ENCODE measurements at places on chromosomes 2 and 18.

DNA sequence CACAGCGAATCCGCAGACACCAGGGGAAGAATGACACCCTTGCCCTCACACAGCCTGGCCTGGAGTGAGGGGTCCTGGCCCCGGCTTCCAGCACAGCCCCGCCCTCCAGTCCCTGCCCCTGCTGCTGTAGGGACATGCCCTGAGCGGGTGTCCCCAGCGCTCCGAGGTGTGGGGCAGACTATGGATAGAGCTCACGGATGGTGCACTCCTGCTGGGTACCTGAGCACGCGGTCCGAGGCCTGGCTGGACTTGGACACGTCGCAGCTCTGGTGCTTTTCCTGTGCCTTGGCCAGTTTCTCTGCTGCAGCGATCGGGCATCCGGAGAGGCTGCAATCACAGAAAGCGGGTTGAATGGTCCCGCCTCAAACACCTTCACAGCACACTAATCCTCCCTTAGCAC lies 165.7 kb upstream of the PXDN start:
- DNase-seq = no peak

- DNase-seq = peak; percentile 87
These were observed 111.6 kb downstream of the AGAP1 start for GRCh38 chr2:235605312-235606003.

DNA sequence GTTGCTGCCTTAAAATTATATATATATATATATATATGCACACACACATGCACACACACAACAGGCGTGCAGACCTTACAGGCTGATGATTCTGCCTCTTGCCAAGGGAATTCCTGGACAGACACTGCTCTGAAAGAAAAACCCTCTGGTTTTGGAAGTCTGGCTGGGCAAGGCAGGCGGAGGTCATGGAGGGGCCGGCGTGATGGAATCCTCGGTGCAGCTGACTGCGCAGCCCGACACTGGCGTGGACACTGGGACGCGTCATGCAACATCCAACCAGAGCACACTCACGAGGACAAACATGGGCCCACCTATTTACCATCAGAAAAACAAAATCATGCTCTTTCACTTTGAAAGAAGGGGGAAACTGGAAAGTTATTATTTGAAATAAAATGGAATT lies 235.3 kb downstream of the ZNF516 start:
- no peak for DNase-seq

- no peak for DNase-seq
These were observed 8.5 kb upstream of the DAW1 start for GRCh38 chr2:227862741-227863588.

GRCh38 chr2:109275120-109276012 lies 146.4 kb downstream of the SH3RF3 start:
- no peak for DNase-seq

GRCh38 chr2:237731663-237732062 lies 66.9 kb upstream of the RBM44 start:
- no peak for DNase-seq
